Stimulated activated CD8-positive, alpha-beta memory T cell treated with anti-CD3 and anti-CD28 coated beads, Interleukin-7, amount 100 ng/mL, for 24 hours (primary cell): ENCODE measurements at places on chromosomes 4 and X.

- DNase-seq: no peak
Observed at GRCh38 chr4:56259655-56260054, 127.6 kb downstream of the AASDH start.

DNA sequence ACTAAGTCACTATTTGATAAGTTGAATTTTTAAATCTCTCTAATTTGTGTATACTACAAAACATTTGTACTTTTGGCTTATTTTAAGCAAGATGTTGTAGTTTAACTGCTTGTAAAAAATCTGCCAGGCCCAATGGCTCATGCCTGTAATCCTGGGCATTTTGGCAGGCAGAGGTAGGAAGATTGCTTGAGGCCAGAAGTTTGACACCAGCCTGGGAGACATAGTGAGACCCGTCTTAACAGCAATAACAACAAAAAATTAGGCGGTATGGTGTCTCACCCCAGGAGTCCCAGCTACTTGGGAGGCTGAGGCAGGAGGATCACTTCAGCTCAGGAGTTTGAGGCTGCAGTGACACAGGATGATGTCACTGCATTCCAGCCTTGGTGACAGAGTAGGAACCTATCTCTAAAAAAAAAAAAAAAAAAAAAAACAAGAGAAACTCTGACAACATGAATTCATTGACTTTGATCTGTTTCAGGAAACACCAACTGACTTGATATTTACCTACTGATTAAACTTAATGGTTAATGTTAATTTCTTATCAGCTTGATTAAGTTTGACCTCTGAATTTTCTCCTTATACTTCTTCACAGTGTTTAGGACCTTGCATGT, 8.9 kb downstream of the FHIP1A start:
- DNase-seq: no peak

DNA sequence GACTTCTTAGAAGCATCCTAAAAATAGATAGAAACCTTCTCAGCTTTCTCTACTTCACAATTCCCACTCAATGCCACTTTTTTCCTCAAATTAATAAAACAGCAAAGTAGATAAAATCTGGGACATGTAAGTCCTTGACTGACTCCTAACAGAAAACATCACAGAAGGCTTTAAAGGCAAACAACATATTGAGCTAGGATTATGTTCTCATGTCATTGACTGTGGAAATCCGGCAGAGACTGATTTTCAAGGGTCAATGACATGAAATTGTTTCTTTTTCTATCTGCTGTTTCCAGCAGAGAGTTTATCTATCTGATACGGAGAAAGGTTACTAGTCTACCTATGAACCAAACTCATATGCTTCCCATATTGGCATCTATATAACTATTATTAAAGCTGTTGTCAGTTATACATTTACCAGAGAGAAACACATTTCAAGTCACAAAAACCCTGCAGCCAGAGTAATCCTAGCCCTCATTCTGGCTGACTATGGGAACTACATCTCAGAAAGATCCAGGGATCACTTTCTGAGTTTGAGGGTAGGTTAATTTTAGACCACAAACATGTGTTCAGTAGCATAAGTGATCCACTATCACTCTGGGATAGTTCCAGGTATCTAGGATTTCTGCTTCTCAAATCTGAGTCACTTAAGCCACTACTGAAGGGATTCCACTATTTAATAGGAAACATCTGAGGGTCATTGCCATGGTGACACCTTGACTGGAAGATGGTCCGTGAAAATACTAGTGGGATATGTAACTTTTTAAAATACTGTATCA, 147.6 kb downstream of the PPP3CA start:
- no peak for DNase-seq

DNA sequence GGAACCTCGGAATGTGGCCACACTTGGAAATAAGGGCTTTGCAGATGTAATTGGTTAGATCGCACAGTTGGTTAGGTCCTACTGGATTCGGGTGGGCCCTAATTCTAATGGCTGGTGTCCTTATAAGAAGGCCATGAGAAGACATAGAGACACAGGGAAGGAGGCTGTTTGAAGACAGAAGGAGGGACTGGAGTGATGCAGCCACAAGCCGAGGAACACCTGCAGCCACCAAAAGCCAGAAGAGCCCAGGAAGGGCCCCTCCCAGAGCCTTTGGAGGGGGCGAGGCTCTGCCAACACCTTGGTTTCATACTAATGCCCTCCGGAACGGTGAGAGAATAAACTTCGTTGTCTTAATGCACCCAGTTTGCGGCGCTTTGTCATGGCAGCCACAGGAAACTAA, 47.0 kb downstream of the EVC start:
- DNase-seq: no peak

- DNase-seq: no peak
Observed at GRCh38 chr4:75769036-75769435, 44.7 kb downstream of the USO1 start.

GRCh38 chr4:186946682-186947294, 223.1 kb upstream of the FAT1 start:
- DNase-seq: no peak

GRCh38 chr4:181896614-181897013, 346.6 kb upstream of the TENM3 start:
- DNase-seq: no peak

DNA sequence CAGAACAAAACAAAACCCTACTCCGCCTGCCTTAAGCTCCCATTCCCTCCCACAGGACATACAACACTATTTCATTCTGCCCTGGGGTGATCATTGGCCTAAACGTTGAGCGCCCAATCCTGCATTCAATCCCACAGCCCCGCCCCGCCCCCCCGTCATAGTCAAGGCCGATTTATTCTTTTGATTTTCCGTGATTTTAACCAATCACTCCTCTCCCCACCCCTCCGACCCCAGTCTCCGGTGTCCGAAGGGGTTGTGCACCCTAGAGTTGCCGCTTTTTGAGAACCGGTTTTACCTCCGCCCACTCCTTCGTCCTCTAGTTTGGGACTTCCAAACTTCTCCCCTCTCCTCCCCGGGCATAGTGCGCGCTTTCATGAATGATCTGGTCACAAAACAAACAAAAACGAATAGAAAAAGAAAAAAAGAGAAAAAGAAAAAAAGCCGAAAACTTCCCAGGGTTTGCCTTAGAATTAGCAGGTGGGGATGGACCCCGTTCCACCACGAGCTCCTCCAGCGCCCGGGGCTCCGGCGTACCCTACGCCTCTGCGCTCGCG, 446 bp upstream of the UBE2A start:
- DNase-seq: no peak

GRCh38 chr4:89752932-89753598, 83.9 kb downstream of the SNCA start:
- no peak for DNase-seq

DNA sequence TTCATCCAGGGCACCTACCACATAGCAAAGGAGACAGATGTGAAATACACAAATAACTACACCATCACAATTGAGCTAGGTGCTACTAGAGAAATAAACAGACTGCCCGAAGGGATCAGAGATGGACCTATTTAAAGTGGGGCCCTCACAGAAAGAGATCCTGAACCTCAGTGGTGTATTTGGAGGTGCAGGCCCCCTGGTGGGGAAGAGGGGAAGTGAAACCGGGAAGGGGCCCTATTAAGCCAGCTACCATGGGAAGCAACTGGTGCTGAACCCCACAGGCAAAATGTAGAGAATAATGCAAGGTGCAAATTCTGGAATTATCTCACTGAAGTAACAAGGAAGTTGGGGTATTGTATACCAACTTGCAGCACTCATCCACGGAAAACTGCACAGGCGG, 78.6 kb upstream of the FAM9A start:
- DNase-seq: no peak

GRCh38 chr4:160202802-160203201, 1099.9 kb downstream of the RAPGEF2 start:
- DNase-seq: no peak

DNA sequence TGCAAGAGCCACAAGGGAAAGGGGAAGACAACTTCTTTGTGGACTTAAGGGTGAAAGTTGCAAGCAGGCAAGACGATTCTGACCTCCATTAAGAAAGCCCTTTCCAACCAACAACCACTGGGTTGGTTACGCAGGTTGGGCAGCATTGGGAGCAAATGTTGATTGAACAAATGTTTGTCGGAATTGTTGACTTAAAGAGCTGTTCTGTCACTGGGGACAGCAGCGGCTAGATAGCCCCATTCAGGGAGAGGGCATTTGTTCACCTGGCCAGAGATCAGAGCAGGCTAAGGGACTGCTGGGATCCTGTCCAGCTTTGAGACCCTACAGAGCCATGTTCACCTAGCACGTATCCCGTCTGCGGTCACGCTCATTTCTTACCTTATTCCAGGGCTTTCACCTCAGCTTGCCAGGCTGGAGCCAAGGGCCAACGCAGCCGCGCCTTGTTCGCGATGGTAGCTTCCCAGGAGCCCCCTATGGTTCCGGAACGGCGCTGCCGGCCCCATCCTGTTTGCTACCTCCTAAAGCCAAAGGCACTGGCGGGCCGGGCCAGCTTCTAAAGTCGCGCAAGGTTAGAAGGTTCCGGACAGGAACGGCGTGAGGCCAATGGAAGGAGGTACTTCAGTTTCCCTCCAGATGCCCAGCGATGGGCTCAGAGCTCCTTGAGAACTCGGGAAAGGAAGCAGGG, 24.6 kb downstream of the F9 start:
- DNase-seq: no peak

- DNase-seq: no peak
Observed at GRCh38 chr4:106875340-106875739, 160.8 kb downstream of the DKK2 start.

GRCh38 chr4:64899563-64899962, 490.3 kb upstream of the TECRL start:
- no peak for DNase-seq

DNA sequence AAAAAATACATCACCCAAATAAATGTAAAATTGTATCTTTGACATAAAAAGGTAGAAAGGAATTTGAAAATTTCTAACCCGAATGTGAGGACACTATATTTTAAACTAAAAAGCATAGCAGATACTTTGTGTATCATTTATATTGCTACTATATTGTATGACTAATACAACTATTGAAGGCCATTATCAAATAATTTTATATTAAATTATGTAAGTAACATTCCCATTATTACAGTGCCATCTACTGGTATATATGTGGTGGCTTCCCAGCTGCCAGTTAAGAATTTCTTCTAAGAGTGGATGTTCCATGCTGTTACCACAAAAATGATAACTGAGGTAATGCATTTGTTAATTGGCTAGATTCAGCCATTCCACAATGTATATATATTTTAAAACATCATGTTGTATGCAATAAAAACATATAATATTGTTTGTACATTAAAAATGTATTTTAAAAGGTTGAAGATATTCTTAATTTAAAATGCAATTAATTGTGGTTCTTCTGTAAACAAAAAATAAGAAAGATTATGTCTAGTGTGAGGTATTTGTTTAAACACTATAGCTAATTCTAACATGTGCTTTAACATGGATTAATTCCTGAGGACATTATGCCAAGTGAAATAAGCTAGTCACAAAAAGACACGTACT, 65.3 kb downstream of the EGF start:
- no peak for DNase-seq

- DNase-seq: no peak
Observed at GRCh38 chrX:119871245-119871598, 311 bp downstream of the RNF113A start.

- no peak for DNase-seq
Observed at GRCh38 chr4:137422666-137423065, 109.6 kb downstream of the PCDH18 start.

DNA sequence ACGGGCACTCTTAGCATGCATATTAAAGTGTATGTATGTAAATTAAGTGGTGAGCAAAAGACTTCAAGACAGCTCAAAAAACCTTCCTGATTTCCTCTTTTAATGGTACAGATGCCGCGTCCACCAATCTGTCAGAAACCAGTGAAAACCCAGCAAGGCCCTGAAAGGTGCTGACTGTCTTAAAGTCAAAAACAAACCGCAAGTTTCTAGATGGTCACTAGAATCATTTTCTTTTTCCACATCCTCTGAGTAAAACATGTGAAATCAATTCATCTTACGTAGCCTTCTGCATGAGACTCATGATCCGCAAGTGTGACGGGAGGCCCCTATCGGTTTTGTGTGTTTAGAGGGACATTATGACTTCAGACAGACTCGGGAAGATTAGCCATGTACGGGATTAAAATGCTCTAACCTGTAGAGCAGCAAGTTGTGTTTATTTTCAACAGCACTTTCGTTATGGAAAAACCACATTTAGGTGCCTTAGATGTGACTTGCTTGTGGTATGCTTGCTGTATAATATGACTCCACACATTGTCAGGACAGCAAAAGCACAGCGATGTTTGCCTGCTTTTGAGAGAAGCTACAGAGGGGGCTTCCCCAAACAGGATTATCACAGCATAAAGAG, 88.2 kb upstream of the STS start:
- no peak for DNase-seq

DNA sequence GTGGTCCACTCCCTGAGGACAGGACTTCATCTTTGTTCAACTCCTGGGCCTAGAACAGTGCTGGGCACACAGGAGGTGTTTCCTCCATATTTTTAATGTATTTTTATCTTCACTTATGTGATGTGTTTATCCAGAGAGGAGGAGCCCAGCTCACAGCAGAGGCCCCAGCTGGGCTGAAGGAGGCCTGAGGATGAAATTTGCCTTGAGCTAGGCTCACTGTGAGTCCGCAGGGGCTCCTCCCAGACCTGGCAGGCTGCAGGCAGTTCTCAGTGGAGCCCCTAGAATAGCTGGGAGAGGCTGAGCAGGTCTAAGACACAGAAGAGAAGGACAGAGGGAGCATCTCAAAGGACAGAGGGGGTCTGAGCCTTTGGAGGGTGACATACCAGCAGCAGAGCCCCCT, 26.8 kb downstream of the C4orf50 start:
- no peak for DNase-seq

- DNase-seq: no peak
Observed at GRCh38 chr4:82201303-82201702, 172.5 kb downstream of the HNRNPD start.

- no peak for DNase-seq
Observed at GRCh38 chr4:169124661-169125060, 114.6 kb upstream of the CBR4 start.

DNA sequence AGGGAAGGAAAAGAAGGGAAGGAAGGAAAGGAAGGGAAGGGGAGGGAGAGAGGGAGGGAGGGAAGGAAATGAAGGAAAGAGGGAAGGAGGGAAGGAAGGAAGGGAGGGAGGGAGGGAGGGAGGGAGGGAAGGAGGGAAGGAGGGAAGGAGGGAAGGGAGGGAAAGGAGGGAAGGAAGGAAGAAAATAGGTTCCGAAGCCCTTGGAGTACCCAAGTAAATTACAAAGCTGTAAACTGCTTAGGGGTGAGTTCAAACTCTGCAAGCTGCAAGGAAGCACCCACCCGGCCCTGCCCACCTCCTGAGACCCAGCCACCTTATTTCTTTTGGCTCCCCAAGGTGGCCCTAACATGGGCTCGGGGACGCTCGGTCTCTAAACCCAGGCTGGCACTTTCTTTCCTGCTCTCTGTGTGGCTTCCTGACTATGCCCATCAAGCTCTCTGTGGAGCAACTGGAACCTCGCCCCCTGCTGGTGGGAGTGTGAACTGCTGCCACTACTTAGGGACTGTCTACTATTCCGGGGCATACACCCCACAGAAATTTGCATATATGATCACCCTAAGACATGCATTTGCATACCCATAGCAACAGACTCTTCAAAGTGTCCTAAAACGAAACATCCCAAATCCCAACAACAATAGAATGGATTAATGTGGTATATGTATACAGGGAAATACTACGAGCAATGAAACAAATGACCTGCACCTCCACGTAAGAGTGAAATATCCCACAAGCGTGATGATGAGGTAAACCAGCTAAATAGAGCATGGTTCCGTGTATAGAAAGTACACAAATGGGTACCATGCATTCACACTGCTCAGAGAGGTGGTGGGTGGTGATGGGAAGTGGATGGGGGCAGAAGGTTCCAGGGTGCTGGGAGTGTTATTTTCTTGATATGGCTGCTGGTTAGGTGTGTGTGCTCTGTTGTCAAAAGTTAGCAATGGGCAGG, 151.7 kb upstream of the TBL1X start:
- DNase-seq: peak; percentile 45

- DNase-seq: peak; percentile 62
Observed at GRCh38 chr4:742742-743311, 37.2 kb downstream of the PCGF3 start.
